ENCODE measurements at places on chromosomes 2 and 18.
A peak's percentile ranks its signal among the peaks of the same experiment; 100 is the strongest.

DNA sequence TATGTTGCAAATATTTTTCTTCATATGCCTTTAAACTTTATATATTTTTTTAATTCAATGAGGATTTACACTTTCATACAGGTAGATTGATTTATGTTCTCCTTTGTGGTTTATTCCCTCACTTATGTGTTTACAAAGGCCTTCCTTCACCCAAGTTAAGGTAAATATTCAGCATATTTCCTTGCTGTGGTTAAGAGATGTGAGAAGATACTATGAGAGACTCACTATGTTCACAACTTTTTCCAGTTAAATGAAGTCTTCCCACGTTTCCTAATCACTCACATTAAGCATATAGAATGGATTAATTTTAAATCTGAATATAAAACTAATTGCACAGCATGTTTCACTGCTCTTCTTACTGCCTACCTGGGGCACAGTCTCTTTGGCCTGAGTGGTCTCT lies 597 bp downstream of the PECR start:
- no peak for DNase-seq

GRCh38 chr2:210318891-210319290 lies 3.9 kb upstream of the MYL1 start:
- peak; percentile 21 for DNase-seq

GRCh38 chr2:85063981-85064599 lies 69.1 kb upstream of the TCF7L1 start:
- no peak for DNase-seq

DNA sequence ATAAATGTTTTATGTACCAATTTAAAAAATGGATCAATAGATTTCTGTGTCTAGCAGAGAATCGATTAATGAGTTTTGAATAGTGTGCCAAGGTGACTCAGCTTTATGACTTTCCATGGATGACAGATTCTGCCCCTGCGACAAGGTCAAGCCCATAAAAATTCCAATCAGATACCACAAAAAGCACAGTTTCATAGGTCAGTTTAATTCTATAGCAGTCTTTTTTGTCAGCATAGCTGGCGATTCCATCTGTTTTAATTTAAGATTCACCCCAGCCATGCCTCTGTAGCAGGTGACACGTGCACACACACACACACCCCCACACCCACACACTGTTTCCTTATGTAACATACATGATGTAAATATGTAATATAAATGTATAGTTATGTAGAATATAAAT lies 28.9 kb downstream of the RAB31 start:
- DNase-seq, result peak; percentile 41

- DNase-seq, result peak; percentile 82
These were observed 110.5 kb downstream of the TCF4 start for GRCh38 chr18:55477499-55477859.

DNA sequence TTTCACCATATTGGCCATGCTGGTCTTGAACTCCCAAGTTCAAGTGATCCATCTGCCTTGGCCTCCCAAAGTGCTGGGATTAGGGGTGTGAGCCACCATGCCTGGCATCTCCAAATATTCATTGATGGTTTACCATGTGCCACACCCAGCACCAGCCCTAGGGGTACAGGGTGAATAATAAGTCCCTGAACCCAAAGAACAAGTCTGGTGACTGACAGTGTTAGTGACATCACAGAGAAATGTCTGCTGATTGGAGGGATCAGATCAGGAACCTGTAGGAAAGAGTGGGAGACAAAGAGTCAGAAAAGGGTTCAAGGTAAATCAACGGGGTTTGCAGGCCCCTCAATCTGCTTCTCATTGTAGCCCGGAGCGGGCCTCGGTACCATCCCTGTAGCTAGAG lies 118.4 kb upstream of the NABP1 start:
- DNase-seq, result no peak

GRCh38 chr18:54335638-54336173 lies 22.0 kb downstream of the STARD6 start:
- no peak for DNase-seq

DNA sequence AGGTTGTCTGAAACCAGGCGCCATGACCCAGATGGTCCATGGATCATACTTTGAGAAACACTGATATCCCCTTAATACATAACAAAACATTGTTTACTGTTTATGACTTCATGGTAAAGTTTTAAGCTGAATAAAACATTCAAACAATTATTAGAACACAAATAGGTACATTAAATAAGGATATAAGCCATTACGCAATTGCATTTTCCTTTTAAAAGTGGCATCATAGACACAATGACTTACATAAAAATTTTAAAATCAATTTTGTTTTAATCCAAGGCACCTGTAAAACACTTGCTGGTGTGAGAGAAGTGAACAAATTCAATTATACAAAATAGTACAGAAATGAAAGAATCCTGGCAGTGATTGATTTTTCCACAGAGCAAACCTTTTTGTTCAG lies 10.2 kb upstream of the CPLX4 start:
- DNase-seq, result no peak

GRCh38 chr2:219457784-219458369 lies 23.2 kb downstream of the SPEG start:
- peak; percentile 57 for DNase-seq

- no peak for DNase-seq
These were observed 79.2 kb upstream of the PXDN start for GRCh38 chr2:1823187-1824169.

GRCh38 chr2:30293303-30293921 lies 62.1 kb downstream of the LBH start:
- peak; percentile 92 for DNase-seq

Data from GM23248 (cell line).